T-helper 2 cell treated with Interferon-gamma antibody and Interleukin-4, amounts not matched to agents 5 μg/mL and 100 μg/mL, for 36 hours (primary cell): ENCODE measurements at places on chromosomes 7 and 10.
A peak's percentile ranks its signal among the peaks of the same experiment; 100 is the strongest.

GRCh38 chr10:117322260-117322659, 53.0 kb downstream of the PDZD8 start:
- DNase-seq, result no peak

- no peak for DNase-seq
Observed at GRCh38 chr10:75186310-75186709, 24.3 kb upstream of the VDAC2 start.

GRCh38 chr7:30859940-30860496, 51.6 kb upstream of the AQP1 start:
- DNase-seq, result no peak

DNA sequence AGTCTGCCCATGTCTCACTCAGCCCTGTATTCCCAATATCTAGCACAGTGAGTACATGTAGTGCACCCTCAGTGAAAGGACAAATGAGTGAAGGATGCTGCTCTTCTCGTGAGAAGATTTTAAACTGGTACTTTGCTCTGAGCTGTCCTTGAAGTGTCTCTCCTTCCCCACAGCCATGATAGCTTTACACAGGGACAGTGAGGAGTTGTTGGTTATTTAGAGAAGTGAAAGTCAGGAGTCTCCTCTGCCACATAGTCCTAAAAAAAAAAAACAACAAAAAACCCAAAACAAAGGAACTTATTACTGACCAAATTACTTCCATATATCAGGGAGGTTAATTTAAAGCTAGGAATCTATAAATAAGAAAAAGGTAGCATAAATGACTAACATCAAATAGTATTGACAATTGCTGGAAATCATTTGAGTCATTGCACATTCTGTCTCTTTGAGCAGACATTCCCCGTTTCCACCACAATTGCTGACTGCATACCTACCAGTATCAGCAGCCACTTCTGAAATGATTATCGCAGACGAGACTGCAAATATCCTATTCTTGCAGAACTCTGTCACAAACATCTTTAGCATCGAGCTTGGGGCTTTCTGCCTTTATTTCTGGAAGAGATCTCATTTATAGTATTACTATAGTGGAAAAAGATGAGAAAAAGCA, 202.1 kb downstream of the PTEN start:
- DNase-seq, result peak; percentile 40

GRCh38 chr7:47691988-47692387, 110.1 kb upstream of the TNS3 start:
- DNase-seq, result no peak

DNA sequence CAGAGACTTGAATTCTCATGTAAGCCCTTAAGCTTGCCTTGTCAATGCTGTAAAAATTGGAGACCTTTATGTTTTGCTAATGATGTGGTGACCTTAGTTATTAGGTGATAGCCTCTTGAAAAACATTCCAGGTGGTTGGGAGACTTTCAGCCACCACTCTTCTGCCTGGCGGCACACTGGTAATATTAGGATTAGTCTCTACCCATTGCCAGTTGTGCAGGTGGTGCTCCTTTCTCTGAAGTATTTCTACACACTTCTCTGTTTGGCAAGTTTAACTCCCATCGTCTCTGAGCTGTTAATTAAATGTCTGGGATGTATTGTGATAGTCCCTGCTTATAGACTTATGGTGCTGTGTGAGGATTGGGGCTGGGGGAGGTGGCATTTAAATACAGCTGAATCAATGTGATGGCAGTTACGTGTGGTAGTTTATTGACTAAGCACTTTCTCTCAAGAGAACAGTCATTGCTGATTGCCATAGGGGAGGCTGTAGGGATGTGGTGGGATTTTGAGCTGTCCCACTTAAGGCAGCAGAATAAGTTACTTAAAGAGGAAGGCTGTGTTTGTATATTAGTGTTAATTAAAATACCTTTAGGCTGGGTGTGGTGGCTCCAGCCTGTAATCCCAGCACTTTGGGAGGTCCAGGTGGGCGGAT, 61.7 kb downstream of the DAGLB start:
- no peak for DNase-seq

- no peak for DNase-seq
Observed at GRCh38 chr7:155729847-155730246, 82.4 kb downstream of the SHH start.

- DNase-seq, result no peak
Observed at GRCh38 chr7:8724080-8724718, 290.8 kb downstream of the NXPH1 start.

DNA sequence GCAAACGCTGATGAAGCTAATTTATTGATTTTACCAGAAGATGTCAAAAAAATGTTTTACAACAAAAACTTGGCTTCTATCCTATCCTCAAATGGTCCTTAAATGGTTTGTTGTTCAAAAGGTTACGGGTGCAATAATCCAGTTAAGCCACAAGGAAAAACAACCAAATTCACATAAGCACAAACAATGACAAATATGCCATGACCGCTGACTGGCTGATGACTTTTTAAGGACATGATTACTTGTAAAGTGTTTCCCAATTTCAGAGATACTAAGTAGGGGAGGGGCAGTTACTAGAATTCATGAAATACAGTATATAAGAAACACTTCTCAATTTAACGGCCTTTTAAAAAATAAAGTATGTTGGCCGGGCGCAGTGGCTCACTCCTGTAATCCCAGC, 28.8 kb downstream of the ABI1 start:
- DNase-seq, result no peak

- DNase-seq, result no peak
Observed at GRCh38 chr7:94314413-94315410, 80.0 kb upstream of the COL1A2 start.

DNA sequence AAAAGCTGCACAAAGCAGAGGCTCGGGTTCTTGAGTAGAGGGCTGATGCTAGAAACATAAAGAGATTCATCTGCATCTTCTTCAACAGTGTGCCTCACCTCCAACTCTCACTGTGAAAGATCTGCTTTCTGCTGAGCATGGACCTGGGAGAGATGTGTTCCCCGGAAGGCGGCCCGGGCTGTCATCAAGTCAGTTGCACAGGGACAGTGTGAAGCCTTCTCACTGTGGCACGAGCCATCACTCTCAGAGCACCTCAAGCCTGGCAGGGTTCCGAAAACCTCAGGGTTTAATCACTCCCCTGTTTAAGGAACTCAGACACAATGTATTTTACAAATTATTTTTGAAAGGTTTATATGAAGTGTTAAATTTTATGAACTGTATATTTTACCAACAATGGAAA, 98.7 kb downstream of the RBM20 start:
- no peak for DNase-seq

DNA sequence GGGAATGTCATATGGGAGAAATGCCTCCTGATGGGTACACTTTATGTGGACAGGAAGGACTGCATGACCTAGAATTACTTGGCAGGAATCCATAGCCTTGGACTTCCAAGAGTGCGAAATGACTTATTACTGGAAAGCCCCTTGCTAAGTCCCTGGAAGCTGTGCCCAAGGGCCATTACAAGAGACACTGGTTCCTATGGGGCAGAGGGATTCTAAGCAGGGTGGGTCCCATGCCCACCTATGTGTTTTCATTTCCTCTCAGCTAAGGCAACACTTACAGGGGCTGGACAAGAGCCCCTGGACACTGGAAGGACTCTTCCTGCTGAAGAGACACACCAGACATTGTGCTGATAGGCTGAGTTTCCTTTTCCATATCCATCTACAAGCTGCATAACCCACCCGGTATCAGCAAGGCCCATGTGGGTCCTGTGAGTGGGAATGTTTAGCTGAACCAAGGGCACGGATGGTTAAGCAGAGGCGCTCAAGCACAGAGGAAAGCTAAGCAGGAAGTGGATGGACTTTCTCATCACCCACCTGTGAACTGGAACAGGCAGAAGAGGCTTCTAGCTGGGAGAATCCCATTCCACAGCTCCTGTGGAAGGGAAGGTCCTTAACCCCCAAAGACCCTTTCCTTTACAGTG, 56.2 kb downstream of the XPNPEP1 start:
- DNase-seq, result no peak

DNA sequence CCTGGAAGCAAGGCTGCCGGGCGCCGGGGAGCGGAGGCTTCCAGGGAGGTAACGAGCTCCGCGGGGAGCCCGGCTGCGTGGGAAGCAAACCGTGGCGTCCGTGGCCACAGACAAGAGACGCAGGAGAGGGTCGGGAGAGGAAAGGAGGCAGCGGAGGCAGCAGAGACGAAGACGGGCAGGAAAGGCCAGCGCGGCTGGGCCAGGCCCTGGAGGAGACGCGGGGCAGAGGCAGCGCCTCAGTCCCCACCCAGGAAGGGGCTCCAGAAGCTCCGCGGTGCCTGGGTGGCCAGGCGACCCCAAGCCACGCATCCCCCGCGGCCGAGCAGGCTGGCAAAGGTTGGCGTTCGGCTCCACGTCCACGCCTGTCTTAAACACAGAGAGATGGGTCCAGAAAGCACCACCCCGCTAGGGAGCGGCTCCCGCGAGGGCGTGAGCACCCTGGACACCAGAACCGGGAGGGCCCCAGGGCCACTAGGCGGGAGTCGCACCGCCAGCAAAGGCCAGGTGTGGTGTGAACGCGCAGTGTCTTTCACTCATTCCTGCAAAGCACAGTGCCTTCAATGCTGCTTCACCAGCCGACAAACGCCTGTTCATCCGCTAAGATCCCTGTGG, 97.3 kb downstream of the PTPRN2 start:
- no peak for DNase-seq

GRCh38 chr7:80699045-80699638, 60.7 kb downstream of the CD36 start:
- DNase-seq, result no peak

- DNase-seq, result peak; percentile 5
Observed at GRCh38 chr10:14723052-14723689, 51.5 kb downstream of the FAM107B start.

GRCh38 chr10:90276894-90277475, 575.6 kb downstream of the KIF20B start:
- no peak for DNase-seq

GRCh38 chr10:132326925-132327324, 5.1 kb upstream of the LRRC27 start:
- peak; percentile 51 for DNase-seq

- no peak for DNase-seq
Observed at GRCh38 chr7:42972699-42973500, 40.7 kb downstream of the MRPL32 start.

DNA sequence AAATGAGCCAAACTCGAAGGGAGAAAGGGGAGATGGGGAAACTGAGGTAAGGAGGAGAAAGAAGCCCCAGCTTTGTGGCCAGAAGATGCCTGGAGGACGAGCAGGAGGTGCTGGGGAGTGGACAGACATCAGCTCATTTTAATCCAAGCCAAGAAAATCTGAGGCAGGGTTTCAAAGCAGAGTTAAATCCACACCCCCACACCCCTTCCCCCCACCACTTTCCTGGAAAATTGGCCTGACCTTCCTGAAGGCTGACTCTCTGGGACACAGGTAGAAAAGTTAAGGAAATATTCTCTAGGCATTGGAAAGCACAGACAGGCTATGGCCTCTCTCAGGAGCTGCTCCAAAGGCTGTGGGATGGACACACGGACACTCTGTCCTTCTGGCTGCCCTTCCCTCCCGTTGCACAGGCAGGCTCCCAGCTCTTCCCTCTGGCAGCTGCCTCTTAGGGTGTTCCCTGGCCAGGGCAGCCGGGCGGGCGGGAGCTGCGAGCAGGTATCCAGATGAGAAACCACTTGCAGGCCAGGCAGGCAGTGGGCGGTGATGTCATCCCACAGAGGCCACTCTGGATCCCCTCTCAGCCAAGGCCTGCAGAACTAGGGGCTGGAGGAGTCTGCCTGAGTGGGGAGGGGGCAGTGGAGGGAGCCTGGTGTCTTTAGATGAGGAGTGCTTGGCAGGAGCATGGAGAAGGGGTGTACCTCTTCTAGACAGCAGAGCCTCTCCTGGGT, 171.8 kb downstream of the NEURL1 start:
- DNase-seq, result no peak

DNA sequence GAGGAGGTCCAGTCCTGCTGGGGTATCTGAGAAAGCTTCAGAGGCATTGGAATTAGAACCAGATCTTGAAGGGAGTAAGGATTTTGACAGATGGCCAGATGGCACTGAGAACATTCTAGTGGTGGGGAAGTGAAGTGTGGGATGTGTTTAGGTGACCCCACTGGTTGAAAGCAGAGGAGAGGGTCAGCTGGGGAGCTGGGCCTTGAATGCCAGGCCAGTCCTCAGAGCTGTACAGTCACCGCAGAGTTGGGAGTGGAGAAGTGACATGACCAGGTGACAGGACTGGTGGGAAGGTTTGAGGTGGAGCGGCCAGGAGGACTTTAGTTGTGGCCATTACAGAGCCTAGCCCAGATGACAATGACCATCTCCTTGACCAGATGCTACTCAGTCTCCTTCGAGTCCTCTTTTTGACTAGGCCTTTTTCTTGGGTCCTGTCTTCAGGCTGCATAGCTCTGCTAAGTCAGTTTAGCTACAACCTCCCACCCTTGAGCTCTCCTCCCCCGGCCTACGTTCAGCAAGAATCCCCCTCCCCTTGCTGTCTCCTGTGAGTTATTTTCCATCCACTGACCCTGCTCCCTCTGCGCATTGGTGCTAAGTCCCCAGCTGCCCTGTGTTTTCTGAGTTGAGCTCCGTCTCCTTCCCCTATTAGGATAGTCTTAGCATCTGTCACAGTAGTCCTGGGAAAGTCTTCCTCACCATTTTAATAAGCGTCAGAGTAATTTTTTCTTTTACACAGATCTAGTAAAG, 56.3 kb downstream of the CCNY start:
- DNase-seq, result no peak

- DNase-seq, result no peak
Observed at GRCh38 chr7:70594170-70594569, 537.8 kb upstream of the GALNT17 start.

DNA sequence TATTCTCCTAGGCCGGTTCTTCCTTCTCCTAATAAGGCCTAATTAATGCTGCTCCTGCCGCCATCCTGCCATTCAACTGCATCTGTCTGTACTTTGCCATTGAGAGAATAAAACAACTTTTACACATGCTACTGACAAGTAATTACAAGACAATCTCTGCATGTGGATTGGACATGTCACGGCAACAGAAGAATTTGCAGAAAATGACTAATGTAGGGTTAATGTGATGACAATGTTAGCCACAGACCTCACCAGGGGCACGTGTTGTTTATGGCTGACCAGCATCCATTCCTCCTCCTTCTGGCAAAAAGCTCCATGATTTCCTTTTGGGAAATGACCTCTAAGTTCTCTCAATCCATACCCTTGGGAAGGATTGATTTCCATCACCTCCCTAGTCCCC, 58.0 kb downstream of the NEBL start:
- no peak for DNase-seq

- DNase-seq, result no peak
Observed at GRCh38 chr7:145269418-145270161, 433.7 kb upstream of the TPK1 start.

DNA sequence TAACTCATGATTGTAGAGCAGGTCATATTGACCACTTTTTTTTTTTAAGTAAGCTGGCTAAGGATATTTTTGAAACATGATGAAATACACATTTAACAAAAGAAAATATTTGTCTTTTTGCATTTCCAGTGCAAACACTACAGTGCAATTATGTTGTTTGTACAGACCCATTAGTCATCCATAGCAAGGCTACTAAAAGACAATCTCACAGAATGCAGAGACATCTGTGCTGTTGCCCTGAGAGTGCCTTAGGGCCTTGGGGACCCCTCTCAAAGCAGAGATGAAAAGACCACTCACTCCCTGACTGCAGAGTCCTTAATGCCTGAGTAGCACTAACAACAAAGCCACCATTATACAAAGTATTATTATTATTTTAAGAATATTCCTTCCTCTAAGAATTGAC, 104.5 kb downstream of the NRCAM start:
- DNase-seq, result no peak

GRCh38 chr10:84138478-84139125, 707 bp upstream of the GHITM start:
- DNase-seq, result peak; percentile 74

- no peak for DNase-seq
Observed at GRCh38 chr7:467393-467828, 52.2 kb downstream of the PDGFA start.

GRCh38 chr10:33323721-33324120, 10.7 kb downstream of the NRP1 start:
- DNase-seq, result no peak
